Stimulated activated CD4-positive, alpha-beta T cell treated with anti-CD3 and anti-CD28 coated beads, TNF-alpha, amount 100 ng/mL, for 48 hours (primary cell): ENCODE measurements at places on chromosomes 11 and 22.

GRCh38 chr11:118634431-118635236 is 27.2 kb downstream of the PHLDB1 start:
- no peak for DNase-seq

- no peak for DNase-seq
These were observed 17.7 kb upstream of the TUB start for GRCh38 chr11:8063324-8063723.

DNA sequence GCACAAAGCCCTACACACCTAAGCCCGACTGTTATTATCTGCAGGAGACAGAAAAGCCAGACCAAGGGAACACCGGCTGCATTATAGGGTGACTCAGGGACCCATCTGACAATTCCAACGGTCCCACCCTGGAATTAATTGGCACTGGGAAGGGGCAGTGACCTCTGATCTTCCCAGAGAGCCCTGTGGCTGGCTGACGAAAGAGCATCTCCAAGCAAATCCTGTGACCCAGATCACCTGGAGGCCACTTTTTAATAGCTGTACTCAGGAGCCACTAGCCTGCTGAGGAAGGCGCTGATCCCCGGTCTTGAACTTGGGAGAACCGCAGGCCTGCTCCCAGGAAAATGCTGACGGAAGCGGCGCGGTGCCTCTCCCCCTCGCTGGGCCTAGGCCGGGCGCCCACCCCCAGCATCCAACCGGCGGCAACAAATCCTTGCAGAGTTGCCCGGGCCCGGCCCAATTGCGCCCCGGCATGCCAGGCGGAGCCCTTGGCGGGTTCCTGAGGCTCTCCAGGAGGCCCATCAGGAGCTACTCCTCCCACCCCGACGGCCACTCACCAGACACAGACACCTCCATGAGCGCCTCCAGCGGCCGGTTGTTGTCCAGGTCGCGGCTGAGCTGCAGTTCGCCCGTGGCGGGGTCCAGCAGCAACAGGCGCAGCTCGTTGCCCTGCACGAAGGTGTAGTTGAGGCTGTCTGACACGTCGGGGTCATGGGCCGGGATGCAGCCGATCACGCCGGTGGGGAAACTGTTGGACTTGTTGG is 4.2 kb downstream of the CELSR1 start:
- DNase-seq: no peak

- no peak for DNase-seq
These were observed 78.9 kb downstream of the C11orf58 start for GRCh38 chr11:16817351-16817750.

DNA sequence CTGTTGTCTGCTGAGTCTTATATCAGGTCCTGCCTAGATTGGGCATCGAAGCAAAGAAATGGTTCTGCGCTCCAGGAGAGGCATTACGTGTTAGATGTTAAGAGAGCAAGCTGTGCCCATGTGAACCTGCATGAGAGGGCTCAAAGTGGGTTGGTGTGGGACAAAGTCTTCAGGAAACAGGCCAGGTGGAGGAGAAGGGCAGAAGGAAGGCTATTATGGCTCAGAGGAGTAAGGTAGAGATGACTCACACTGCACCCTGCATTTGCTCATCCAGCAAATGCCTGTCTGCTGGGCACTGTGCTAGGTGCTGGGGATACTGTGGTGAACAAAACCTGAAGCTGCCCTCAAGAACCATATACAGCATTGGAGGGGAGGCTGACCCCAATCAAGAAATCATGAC is 5.8 kb downstream of the USP35 start:
- DNase-seq: no peak

- no peak for DNase-seq
These were observed 367.6 kb downstream of the TBC1D22A start for GRCh38 chr22:47129902-47130635.

- DNase-seq: no peak
These were observed 16.2 kb upstream of the PVALB start for GRCh38 chr22:36833073-36833472.

- DNase-seq: no peak
These were observed 16.9 kb downstream of the CAPN5 start for GRCh38 chr11:77083566-77084245.

- DNase-seq: no peak
These were observed 63.0 kb downstream of the P4HA3 start for GRCh38 chr11:74248469-74248868.
